ENCODE measurements at places on chromosomes 7 and 10.

DNA sequence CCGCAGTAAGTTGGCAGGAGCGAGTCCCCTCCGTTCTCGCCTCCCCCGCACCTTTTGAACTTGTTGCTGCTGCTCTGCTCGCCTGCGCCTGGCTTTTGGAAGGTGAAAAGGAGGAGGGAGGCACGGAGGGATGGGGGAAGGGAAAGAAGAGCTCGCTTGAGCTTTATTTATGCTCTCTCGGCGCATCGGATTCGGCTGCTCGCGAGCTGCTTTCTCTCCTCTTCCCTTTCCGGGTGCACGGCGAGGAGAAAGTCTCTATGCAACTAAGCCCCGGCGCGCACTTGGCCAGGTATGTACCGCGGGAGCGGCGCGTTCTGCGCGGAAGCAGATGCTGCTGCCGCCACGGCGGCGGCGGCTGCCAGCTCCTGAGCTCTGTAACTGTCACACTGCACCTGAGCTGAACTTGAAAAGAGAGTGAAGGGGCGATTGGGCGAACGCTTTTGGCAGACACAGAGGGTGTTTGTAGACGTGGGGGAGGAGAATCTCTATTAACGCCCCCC, 551 bp downstream of the KCND2 start:
- no peak for DNase-seq

GRCh38 chr10:72738486-72738885, 46.5 kb downstream of the MCU start:
- DNase-seq: no peak

- DNase-seq: no peak
Measured at GRCh38 chr7:134364619-134365037, 47.9 kb upstream of the SLC35B4 start.

GRCh38 chr7:19561121-19561805, 147.6 kb downstream of the POLR1F start:
- DNase-seq: no peak

GRCh38 chr7:106101726-106102125, 10.4 kb downstream of the SYPL1 start:
- DNase-seq: no peak
